ENCODE measurements at places on chromosomes 12 and 14. TPM values are rescaled to one million over a fixed set of nuclear protein-coding genes. Genes with fewer than 3 reads are reported as not detected.

DNA sequence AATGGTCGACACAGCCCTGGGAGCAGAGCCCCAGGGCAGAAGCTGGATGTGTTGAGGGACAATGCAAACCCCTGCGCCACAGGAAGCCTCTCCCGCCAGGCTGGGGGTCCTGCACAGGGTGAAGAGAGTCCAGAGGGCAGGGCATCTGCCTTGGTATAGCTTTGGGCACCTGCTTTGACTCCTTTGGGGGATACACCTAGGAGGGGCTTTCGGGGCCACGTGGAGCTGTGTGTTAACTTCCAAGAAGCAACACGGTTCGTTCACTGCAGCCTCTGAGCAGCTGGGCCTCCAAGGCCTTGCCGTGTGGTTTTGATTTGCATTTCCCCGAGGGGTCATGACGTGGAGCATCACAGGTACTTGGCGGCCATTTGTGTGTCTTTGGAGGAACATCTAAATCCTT is 5.8 kb upstream of the PUS1 start:
- DNase-seq, result no peak

The ESRRB gene
- 1.9 TPM for total RNA-seq

The MAPK1IP1L gene
- 101 TPM for total RNA-seq

The FOXM1 gene
- 85.1 TPM for total RNA-seq

The MAP3K9 gene
- total RNA-seq, result 11.7 TPM

The ZDHHC22 gene
- total RNA-seq, result 0.10 TPM

The RD3L gene
- total RNA-seq, result not detected

GRCh38 chr12:67509666-67510386 is 138.7 kb upstream of the DYRK2 start:
- DNase-seq, result no peak

All from HCT116 (cell line).